ENCODE measurements at places on chromosomes 1 and 21.

GRCh38 chr1:22702296-22703085 lies 8.1 kb upstream of the EPHB2 start:
- no peak for DNase-seq

GRCh38 chr1:78070210-78070609 lies 24.4 kb downstream of the GIPC2 start:
- no peak for DNase-seq

DNA sequence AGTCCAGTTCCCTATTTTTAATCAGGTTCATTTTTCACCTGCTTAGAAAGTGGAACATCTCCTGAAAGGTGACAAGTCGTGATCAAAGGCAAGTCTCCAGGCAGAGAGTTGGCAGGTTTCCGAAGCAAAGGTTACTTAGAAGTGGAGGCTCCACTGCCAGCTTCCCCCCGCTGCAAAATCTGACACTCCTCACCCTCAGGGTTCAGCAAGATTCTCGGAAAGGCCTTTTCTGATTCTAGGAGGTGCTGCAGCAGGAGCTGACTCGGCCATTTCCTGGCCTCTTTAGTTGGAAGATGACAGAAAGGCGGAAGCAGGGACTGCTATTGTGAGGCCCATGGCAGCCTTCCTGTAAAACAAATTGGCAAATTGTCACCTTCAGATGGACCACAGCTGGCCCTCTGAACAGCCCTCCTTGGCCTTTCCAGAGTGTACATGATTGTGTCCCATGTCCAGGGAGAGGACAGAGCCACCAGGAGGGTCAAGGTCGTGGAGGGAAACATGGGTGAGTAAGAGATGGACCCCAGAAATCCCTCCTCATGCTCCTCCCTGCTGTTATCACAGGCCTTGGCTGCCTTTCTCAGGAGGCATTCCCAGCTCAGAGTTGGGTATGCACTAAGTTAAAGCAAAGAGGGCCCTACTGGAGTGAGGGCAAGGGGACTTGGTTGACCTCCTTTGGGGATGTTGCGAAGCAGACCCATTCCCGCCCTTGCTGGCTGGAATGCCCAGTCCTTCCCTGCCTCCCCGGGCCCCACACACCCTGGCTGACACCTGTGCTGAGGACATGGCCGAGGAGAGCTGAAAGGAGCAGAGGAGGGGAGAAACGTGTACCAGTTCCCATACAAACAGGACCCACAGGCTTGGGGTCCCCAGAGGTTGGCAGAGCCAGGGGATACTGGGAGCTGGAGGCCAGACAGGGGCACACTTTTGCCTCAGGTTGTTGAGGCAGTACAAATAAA lies 115.5 kb upstream of the IRF2BP2 start:
- no peak for DNase-seq

DNA sequence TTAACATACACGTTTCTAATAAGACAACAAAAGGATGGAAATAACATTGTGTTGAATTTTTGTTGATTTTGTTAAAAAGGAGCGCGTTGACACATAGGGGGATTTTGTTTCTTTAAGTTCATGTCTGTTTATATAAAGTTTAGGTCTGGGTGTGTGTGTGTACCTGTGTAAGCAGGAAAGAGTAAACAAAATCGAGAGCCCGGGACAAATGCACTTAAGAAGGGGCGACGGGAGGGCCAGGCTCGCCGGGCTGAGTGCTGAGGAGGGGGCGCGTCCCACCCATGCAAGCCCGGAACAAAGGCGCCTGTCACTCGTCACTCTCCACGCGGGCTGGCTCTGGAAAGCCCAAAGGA lies 28.8 kb upstream of the TRIM17 start:
- DNase-seq, result no peak

DNA sequence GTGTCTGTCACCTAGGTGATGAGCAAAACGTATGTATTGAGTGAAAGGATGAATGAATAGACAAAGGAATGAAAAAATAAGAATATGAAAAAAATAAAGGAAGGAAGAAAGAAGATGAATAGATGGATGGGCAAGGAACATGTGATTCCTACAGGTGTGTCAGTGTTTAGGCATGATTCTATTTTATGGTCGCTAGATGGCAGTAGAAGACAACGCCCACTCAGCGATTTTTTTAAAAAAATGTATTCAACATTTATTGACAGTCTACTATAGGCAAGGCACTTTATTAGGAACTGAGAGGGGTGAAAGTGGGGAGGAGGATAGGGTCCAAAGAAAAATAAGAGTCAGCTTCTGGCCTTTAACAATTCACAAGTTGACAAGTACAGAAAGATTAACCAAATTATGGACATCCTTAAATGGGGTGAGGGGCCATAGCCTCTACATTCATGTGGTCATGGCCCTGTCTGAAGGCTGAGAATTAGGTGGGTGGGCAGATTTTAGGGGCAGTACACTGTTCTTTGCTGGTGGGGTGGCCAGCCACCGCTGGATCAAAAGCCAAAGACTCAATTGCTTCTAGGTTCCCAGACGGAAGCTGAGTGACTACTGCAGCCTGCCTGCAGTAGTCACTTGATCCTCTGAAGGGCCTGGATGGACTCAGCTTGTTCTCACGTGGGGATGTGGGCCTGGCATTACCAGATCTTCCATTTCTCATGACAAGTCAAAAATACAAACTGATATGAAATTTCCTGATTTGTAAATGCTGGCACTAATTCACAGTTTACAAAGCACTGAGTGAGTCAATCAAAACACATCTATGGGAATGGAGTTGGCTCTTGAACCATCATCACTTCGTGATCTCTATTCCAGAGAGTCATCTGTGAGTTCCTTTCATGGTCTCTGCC lies 83.9 kb downstream of the FASLG start:
- no peak for DNase-seq
